ENCODE measurements at places on chromosomes 3 and 15.

DNA sequence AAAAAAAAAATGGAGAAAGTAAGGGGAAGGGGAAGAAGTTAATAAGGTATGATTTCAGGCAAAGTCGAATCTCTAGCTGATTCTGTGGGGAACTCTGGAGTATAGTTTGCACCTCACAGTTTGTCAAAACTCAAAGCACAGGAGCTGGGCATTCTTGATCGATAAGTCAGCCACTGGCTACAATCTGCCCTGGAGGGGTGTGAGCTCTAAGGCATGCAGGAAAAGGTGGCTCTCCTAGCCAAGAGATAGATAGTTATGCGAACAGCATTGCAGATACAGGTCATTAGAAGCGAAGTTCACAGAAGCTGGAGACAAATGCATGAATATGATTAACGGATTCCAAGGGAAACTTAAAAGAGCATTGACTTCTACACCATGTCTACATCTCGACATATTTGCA, 952.6 kb downstream of the AGBL1 start:
- no peak for DNase-seq

DNA sequence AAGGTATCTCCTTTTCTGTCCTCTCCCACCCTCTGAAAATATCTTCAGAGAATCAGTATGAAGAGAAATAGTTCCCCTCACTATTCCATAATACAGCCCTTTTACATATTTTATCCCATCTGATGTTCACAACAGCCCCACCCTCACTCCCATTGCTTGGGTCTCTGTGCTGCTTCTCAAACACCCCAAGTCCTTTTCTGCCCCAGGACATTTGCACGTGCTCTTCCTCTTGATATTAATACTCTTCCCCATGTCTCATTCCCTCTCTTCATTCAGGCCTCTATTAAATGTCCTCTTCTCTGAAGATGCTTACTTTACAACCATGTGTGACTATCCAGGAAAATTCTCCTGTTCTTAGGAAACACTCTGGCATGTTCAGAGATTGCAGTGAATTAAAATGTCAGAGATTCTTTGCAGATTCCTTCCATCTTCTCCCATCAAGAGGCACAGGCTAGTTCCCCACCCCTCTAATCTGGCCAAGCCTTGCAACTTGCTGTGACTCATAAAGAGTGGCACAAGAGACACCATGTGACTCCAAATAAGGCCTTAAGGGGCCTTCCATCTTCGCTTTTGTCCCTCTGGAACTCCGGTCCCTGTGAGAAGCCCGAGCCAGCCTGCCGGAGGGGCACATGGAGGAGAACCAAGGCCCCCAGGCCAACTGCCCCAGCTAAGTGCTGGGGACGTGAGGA, 128.5 kb downstream of the CHSY1 start:
- no peak for DNase-seq

GRCh38 chr3:123373474-123373987, 75.4 kb downstream of the ADCY5 start:
- DNase-seq, result peak; percentile 27

GRCh38 chr3:194879991-194880939, 194.6 kb downstream of the FAM43A start:
- peak; percentile 98 for DNase-seq

GRCh38 chr3:13884851-13885703, 5.2 kb upstream of the WNT7A start:
- DNase-seq, result no peak

DNA sequence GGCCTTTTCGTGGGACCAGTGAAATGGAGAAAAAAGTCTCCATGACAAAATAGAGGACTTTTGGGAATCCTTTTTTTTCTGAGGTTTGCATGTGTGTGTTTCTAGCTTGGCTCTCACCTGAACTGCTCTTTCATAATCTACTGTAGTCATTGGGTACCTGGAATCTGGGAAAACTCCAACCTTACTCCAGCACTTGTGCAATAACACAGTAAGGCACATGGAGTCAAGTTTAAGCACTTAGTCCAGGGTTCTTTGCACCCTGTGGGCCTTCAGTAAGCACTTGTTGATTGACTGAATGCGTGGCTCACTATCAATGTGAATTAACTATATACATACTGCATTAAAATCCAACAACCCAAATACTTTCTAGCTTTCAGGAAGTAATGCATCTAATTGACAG, 299.5 kb downstream of the ZBTB20 start:
- no peak for DNase-seq

GRCh38 chr3:45978006-45978761, 17.4 kb downstream of the FYCO1 start:
- DNase-seq, result no peak

GRCh38 chr3:131694376-131694775, 191.6 kb upstream of the MRPL3 start:
- no peak for DNase-seq

GRCh38 chr3:169475576-169475975, 187.9 kb downstream of the MECOM start:
- DNase-seq, result no peak

DNA sequence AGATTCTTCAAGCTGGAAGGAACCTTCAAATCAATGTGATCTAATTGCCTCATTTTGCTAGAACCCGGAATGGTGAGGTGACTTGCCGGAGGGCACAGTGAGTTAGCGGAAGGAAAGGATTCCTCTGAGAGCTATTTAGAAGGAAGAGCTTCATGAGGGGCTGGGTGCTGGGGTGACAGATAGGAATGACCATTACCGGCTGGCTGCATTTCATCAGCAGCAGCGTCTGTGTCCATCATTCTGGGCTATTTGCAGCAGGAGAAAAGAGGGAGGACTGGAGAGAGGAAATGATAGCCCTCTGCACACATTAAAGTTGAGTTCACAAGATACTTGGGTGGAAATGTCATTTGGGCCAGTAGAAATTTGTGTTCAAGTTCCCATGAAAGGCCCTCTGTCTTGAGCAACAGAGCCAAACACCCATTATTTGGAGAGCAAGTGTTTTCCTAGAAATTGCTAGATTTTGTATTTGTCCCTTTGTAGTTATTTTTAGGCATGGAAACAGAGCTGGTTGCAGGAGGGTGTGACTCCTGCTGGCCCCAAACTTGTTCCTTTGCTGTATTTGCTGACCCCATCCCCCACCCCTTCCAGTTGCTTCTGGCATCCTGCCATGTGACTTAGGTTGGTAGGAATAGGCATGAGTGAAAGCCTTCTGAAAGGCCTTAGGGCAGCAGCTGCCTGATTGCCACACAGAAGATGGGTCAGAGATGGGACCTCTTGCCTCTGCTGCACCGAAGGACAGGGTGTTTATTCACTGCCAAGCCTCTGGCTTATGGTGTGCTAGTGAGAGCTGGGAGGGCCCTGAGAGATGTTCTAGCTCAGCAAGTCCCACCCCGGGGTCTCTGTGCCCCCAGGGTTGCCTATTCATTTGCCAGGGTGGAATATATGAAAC, 87.5 kb upstream of the PLXNA1 start:
- no peak for DNase-seq
